T-helper 1 cell (primary cell): ENCODE measurements at places on chromosomes 13 and 19.

DNA sequence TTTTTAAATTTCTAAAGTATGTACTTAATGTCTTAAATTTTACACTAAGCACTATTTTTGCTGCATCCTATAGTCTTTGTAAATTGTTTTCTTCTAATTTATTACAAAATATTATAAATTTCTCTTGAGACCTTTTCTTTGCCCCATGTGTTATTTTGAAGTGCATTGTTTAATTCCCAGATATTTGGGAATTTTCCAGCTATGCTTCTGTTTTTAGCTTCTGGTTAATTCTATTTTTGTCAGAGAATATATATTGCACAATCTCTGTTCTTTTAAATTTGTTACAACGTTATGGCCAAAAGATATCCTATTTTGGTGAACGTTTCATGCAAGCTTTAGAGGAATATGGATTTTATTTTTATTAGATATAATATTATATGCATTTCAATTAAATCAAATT is 917.4 kb upstream of the MIR17HG start:
- DNase-seq, result no peak

DNA sequence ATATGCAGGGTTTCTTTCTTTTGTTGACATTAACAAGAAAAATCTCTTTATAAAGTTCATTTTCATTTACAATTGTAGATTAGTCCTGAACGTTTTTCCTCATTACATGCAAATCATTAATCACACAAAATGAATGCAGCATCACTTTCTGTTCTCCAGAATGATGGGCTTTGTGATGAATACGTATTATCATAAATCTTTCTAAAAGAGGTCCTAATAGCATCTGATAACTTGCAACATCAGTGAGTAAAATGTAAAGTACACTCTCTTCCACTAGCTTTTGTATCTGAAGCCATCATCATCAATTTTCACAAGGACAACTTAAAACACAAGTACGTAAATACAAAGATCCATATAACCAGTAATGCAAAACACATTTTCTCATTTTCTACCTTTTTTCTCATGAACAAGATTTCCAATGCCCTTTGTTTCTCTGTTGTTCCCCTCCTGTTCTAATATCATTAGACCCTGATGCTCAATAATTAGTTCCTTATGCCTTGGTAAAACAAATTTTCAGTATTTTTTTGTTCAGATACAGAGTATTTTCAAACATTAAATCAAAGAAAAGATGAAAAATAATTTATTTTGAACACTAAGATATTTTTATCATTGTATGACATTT is 437.4 kb upstream of the MIR17HG start:
- no peak for DNase-seq

GRCh38 chr13:46320821-46321220 is 66.2 kb downstream of the RUBCNL start:
- DNase-seq, result no peak

- DNase-seq, result no peak
Measured at GRCh38 chr13:100817928-100818327, 143.3 kb upstream of the TMTC4 start.

GRCh38 chr19:49222011-49222410 is 64.4 kb downstream of the TRPM4 start:
- no peak for DNase-seq

DNA sequence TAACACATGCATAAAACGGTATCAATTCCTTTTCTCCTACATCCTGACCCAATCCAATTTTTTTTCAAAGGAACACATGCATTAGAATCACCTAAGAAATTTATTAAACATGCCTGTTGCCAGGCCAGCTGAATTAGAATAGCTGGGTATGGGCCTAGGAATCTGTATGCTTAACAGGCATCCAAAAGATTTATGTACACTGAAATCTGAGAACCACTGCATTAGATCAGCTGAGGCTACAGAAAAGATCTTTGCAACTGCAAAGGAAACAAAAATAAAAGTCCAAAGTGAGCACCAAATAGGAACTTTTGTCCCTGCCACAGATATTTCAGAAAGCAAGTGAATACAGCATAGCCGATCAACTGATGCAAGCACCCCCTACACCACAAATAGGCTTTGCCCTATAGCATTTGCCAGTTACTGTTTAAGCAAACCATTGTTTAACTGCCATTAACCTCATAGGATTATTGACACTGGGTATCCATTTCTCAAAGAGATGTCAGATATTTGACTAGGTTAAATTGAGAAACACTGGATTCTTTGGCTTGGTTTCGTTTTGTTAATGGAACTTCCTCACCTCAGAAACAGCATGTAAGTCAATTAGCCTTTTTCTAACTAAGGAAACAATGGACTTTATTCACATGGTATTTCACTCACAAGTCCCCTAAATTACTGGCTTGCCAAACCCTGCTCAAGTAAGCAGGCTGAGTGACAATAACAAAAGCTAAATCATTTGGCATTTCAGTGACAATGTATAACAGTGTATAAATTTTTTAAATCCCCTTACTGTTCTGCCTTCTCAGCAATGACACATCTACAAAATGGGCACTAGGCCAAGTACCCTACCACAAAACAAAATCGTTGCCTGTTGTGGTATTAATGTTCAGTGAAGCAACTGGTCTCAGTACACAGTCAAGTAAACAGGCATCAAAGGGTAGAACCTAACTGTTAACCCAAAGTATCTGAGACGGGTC is 67.8 kb downstream of the SUCLA2 start:
- no peak for DNase-seq

DNA sequence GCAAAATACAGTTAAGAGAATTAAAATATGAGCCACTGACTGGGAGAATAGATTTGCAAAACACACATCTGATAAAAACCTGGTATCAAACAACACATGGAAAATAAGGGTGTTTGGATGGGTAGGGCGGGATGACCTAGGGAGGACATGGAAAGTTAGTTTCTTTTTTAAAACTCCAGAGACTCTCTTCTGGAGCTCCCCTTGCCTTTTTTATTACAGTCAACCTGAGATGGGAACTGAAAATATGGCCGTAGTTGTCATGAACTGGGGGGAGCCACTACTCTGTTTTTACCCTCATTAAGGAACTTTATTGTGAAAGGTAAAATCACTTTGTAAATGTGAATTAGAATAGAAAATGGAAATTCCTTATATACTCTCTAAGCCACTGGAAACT is 113.0 kb downstream of the ATP11A start:
- no peak for DNase-seq

GRCh38 chr19:28485292-28485691 is 727.7 kb downstream of the UQCRFS1 start:
- DNase-seq, result no peak

DNA sequence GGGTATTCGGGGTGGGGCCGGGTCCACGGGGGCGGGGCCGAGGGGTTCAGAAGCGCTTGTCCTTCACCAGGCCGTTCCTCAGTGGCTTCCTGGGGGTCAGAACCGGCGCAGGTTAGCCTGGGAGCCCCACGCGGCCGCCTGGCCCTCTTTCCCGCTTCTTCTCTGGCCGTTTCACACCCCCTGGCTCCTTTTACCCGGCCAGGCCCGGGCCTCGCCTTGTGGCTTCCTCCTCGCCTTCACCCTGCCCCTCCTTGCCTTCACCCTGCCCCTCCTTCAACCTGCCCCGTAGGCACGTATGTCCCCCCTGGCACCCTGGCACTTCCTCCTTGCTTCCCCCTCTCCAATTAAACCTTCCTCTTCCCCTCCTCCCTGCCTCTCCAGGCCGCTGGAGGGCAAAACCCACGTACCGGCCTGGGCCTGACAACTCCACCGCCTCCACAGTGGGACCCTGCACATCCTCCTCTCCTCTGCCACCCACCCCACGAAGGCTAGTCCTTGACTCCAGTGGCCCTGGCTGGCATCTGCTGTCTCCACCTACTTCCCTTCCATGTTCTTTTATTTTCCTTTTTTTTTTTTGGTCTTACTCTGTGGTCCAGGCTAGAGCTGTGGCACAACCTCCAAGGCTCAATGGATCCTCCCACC is 25.3 kb downstream of the CERS1 start:
- no peak for DNase-seq

- DNase-seq, result no peak
Measured at GRCh38 chr19:34314437-34315313, 50.3 kb upstream of the GPI start.

GRCh38 chr19:41364524-41365391 is 809 bp upstream of the B9D2 start:
- no peak for DNase-seq

GRCh38 chr13:27170221-27170515 is 1.4 kb downstream of the USP12 start:
- no peak for DNase-seq

GRCh38 chr13:103044056-103044455 is 22.2 kb downstream of the SLC10A2 start:
- no peak for DNase-seq

DNA sequence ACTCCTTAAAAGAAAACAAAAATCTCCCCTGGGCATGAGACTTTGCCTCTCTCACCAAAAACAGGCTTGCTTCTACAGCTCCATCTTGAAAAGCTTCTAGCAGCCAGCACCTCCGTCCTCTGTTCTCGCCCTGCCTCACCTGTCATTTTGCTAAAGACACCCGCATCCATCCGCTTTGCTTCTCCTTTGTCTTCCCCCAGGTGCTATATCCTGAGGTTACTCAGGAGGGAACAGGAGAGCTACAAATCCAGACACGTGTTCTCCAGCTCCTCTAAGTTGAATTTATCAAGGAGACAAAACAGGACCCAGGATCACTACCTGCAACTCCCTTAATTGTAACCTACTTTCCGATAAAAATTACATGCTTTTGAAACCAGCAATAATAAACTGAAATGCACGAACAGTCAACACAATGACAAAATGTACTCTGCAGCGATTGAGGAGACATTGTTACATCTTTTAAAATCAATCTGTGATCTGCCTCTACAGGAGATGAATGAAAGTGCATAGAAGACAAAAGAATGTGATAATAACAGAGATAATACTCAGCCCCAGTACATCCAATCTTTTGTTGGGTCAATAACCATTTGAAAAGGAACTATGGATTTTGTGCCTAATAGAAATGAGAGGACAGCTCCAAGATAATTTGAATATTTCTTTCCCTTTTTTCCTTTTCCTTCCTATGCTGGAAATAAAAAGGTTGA is 221.2 kb downstream of the DCLK1 start:
- no peak for DNase-seq

DNA sequence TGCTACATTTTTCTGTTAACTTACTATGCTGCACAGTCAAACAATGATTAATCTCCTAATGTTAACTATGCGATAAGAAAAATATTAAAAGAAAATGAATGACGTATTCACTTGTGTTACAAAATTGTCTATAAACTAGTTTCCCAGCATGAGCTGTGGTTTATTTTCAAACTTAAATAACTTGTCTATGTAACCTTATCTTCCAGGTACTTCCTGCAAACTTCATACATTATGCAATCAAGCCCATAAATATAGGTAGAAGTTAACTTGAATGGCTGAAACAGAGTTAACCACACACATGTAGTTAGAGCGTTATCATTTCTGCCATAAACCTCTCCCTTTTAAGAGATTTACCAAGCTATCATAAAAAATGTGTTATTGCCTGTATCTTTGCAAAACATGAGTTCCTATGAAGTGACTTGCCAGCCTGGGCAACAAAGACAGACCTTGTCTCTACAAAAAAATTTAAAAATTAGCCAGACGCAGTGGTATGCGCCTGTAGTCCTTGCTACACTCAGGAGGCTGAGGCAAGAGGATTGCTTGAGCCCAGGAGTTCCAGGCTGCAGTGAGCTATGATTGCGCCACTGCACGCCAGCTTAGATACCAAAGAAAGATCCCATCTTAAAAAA is 17.7 kb upstream of the KLF5 start:
- no peak for DNase-seq

- no peak for DNase-seq
Measured at GRCh38 chr13:89897681-89898080, 1449.8 kb upstream of the MIR17HG start.

- no peak for DNase-seq
Measured at GRCh38 chr13:34201050-34201913, 383.3 kb downstream of the RFC3 start.

GRCh38 chr19:11506101-11506555 is 489 bp upstream of the ZNF653 start:
- DNase-seq, result no peak
